T-helper 17 cell (primary cell): ENCODE measurements at places on chromosomes 11 and 22.
A peak's percentile ranks its signal among the peaks of the same experiment; 100 is the strongest.

GRCh38 chr11:10426475-10426874 is 28.6 kb upstream of the AMPD3 start:
- H3K27ac ChIP-seq: no peak overlapping the region
- H3K4me3 ChIP-seq: no peak overlapping the region
- H3K36me3 ChIP-seq: peaks cover 2% of the 10 kb centered on the region
- peaks cover 12% of the 10 kb centered on the region for H3K27me3 ChIP-seq
- no peaks in the 10 kb centered on the region for H3K4me1 ChIP-seq

DNA sequence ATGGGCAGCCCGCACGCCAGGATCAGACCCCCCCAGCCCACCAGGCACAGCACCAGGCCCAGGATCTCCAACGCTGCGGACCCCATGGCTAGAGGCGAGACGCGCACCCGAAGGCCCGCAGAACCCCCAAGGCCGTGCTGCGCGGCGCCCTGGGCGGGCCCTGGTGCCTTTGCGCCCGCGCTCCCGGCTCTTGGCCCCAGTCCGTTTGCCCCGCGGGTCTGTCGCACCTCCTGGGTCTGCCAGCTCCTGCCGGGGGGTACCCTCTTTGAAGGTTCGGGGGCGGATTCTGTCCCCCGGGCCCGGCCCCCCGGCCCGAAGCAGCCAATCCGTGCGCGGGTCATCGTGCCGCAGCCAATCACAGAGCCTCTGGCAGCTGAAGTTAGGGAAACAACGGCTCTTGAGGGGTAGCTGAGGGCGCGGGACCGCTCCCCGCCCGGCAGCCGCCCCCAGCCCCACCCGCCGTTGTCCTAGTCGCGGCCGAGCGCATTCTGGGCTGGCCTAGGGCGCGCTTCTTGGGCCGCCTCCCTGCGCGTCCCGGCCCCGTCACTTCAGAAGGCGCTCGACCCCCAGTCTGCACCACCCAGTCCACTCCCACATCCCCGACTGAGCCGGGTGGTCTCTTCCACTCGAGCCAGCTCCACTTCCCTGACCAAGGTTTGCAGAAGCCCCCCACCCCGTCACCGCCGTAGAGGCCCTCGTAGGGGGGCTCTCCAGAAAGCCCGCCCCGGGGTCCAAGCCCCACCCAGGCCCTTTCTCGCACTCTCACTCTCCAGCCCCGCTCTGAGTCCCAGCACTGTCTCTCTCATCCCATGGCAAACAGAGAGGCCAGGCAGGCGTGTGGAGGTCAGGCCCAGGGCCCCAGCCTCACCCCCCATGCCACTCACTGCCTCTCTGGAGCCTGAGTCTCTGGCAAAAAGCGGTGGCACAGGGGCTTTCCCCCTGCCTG is at the start of gene CLDN5:
TSS of gene CLDN5 (minus strand) at position 241 of the 946 bp plus-strand sequence. CDS start at position 86, 155 bp downstream.
- H3K4me1 ChIP-seq: peaks cover 11% of the 10 kb centered on the region
- no peak within 1 kb of the TSS for H3K27ac ChIP-seq
- no peak for DNase-seq
- peaks cover 2% of the 10 kb centered on the region for H3K36me3 ChIP-seq
- H3K27me3 ChIP-seq: peaks cover 33% of the 10 kb centered on the region

GRCh38 chr11:69209038-69209350 is 53.3 kb downstream of the SMIM38 start:
- no peak for DNase-seq
- peaks cover 12% of the 10 kb centered on the region for H3K4me1 ChIP-seq
- H3K36me3 ChIP-seq: no peaks in the 10 kb centered on the region
- H3K27ac ChIP-seq: no peak overlapping the region
- H3K27me3 ChIP-seq: peaks cover 38% of the 10 kb centered on the region

DNA sequence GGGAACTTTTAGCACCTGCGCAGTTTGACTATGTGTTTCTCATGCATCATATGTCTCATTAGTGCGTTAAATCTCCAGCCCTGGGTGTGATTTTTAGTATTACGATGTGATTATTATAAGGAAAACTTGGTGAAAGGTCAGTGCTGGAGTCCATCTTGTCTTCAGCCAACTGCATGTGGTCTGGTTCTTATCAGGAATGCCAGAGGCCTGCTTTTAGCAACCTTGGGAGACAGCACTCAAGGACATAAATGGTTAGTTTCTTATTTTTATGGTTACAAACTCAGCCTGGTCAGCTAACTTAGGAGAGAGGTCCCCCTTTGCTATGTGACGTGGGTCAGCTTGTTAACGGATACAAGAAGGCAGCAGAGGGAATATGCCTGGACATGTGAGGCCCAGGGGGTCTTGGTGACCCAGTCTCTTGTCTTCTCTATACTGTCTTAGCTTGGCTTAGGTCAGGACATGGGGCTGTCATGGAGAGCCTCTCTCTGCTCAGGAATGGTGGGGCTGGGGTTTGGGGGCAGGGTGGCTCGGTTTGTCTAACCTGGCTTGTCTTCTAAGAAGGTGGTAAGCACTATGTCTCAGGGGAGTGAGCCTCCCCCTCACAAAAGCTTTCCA is 21.5 kb downstream of the KCTD21 start:
- H3K27ac ChIP-seq: no peak overlapping the region
- H3K4me1 ChIP-seq: no peaks in the 10 kb centered on the region
- DNase-seq: no peak
- no peaks in the 10 kb centered on the region for H3K27me3 ChIP-seq
- no peak overlapping the region for H3K4me3 ChIP-seq
- H3K36me3 ChIP-seq: peaks cover 3% of the 10 kb centered on the region

- no peak overlapping the region for H3K27ac ChIP-seq
- H3K27me3 ChIP-seq: no peaks in the 10 kb centered on the region
- H3K4me3 ChIP-seq: no peak overlapping the region
These were observed 77.4 kb upstream of the OR5AK2 start for GRCh38 chr11:56911312-56911711.

DNA sequence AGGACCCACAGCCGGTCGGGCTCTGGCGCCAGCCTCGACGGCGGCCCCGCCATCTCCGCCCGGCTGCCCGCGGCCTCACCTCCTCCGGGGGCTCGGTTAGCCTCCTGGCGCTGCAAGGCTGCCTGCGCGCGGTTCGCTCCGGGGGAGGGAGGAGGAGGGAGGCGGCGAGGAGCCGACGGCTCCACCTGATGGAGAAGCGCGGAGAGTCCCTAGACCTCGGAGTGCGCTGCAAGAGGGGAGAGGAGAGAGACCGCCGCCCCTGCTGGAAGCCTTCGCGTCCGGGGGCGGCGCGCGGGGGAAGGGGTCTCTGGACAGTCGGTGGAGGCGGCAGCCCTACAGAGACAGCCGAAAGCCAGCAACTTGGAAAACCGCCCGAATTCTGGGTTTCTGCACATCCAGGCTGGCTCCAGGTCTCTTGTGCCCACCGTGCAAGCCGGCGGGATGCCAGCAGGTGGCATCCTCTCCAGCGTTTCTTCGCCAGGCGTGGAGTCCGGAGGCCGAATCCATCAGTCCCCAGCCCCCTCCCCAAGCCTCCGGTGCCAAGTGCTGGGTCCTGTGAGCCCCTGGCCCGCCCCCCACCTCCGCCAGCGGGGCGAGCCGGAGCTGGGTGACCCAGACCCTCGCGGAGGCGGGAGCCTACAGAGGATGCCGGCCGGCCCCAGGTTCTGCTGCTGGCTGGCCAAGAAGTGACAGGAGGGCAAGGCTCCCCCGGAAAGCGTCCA is 2.9 kb upstream of the KIRREL3 start:
- peaks cover 31% of the 10 kb centered on the region for H3K27me3 ChIP-seq
- no peak overlapping the region for H3K27ac ChIP-seq
- H3K4me1 ChIP-seq: no peaks in the 10 kb centered on the region
- H3K4me3 ChIP-seq: no peak overlapping the region
- no peaks in the 10 kb centered on the region for H3K36me3 ChIP-seq
- DNase-seq: no peak

GRCh38 chr11:47480762-47481161 is 31.8 kb upstream of the RAPSN start:
- H3K36me3 ChIP-seq: peaks cover 3% of the 10 kb centered on the region
- no peak for DNase-seq
- H3K4me3 ChIP-seq: no peak overlapping the region
- H3K4me1 ChIP-seq: peaks cover 2% of the 10 kb centered on the region

DNA sequence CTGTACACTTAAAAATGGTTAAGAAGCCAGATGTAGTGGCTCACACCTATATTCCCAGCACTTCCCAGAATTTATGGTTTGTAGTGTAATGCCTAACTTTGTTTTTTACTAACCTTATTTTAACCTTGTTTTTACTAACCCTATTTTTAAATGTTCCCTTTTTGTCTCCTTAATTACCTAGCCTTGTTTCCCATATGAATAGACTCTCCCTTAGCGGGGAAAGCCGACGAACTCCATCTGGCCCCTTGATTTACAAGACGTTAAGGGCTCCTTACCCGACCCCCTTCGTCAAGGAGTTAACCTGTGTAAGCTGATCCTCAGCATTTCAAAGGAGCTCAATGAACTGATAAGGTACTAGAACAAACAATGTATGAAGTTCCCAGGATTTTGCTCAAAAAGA is 17.1 kb downstream of the APOBEC3H start:
- H3K4me1 ChIP-seq: peaks cover 20% of the 10 kb centered on the region
- H3K27me3 ChIP-seq: no peaks in the 10 kb centered on the region
- no peak for DNase-seq
- no peak overlapping the region for H3K27ac ChIP-seq
- H3K4me3 ChIP-seq: no peak overlapping the region

DNA sequence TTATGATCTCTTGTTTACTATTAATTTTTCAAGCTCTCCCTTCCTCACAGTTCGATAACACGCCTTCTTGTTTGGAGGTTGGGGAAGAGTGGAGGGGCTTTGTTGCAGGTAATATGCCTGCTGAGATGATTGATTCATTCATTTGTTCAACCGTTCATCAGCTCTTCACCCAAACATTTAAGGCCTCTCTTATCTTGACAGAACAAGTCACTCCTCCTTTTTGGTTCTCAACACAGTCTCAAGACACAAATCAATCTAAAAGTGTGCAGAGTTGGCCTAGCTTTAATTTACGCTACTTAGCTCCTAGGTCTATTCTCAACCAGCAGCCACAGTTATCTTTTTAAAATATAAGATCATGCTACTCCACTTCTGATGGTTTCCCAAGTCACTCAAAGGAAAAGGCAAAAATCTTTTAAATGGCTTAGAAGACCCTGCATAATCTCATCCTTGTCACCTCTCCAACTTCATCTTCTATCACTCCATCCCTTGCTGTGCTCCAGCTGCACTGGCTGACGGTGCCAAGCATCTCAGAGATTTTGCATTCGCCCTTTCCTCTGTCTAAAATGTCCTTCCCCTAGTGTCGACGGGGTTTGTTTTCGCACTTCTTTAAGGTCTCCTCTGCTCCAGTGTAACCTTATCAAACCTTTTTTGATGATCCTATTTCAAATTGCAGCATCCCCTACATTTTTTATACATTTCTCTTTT is 60.3 kb downstream of the AMBRA1 start:
- H3K4me3 ChIP-seq: peak overlapping the region; percentile 49
- no peak overlapping the region for H3K27ac ChIP-seq
- no peaks in the 10 kb centered on the region for H3K36me3 ChIP-seq
- no peak for DNase-seq
- no peaks in the 10 kb centered on the region for H3K27me3 ChIP-seq
- H3K4me1 ChIP-seq: peaks cover 40% of the 10 kb centered on the region

- peak within 1 kb of the TSS; percentile 65 for H3K4me3 ChIP-seq
- H3K27ac ChIP-seq: peak within 1 kb of the TSS; percentile 78
- peak; percentile 57 for DNase-seq
- peaks cover 11% of the 10 kb centered on the region for H3K4me1 ChIP-seq
These were observed at the start of gene MAPK8IP1 for GRCh38 chr11:45885274-45885920. Gene MAPK8IP1, plus strand, starts transcription at chr11:45885651. Its CDS starts 170 bp downstream, at chr11:45885821.

DNA sequence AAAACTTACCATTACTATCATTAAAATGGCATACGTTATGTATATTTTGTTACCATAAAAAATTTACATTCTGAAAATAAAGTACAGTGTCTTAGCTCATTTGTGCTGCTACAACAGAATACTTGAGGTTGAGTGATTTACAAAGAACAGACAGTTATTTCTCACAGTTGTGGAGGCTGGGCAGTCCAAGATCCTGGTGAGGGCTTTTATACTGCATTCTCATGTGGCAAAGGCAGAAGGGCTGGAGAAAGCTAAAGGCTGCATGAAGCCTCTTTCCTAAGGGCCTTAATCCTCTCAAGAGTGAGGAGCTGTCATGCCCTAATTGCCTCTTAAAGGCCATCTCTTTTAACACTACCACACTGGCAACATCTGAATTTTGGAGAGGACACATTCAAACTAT is 13.3 kb downstream of the GGTLC2 start:
- peaks cover 29% of the 10 kb centered on the region for H3K27me3 ChIP-seq
- H3K4me1 ChIP-seq: peaks cover 3% of the 10 kb centered on the region
- no peaks in the 10 kb centered on the region for H3K36me3 ChIP-seq

- H3K36me3 ChIP-seq: no peaks in the 10 kb centered on the region
- no peaks in the 10 kb centered on the region for H3K27me3 ChIP-seq
- peak overlapping the region; percentile 62 for H3K27ac ChIP-seq
- DNase-seq: no peak
- H3K4me1 ChIP-seq: peaks cover 3% of the 10 kb centered on the region
- H3K4me3 ChIP-seq: peak overlapping the region; percentile 83
These were observed 21.6 kb downstream of the DGCR6L start for GRCh38 chr22:20298110-20298802.

DNA sequence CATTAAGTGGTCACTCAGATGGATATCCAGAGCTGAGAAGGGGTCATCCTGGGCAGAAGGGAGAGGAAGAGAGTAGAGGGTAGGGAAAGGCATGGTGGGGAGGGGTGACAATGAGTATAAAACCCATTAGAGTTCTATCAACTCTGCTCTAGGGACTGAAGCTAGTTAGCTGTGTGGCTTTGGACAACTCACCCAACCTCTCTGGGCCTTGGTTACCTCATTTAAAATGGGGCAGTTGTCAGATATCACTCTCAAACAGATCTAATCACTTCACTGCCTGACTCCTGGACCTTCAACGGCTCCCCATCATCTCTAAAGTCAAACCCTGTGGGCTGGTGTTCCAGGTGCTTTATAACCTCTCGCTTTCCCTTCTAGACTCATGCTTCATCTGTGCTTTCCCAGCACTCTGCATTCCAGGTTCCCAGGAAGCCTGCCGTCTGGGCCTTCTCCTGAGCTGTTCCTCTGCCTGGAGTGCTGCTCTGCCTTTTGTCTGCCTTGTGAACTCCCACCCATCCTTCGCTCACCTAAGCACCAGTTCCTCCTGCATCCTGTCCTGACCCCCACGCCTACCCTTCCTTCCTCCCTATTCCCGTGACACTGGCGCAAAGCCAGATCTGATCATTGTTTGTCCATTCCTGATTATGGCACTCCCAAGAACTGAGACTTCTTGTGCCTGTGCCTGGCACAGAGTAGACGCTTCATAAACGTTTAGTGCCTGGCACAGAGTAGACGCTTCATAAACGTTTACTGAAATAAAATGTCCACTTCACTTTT is 22.3 kb upstream of the KCNJ11 start:
- no peak for DNase-seq
- no peak overlapping the region for H3K27ac ChIP-seq
- peaks cover 38% of the 10 kb centered on the region for H3K27me3 ChIP-seq
- H3K36me3 ChIP-seq: no peaks in the 10 kb centered on the region
- H3K4me3 ChIP-seq: no peak overlapping the region

- no peak for DNase-seq
- H3K27me3 ChIP-seq: peaks cover 9% of the 10 kb centered on the region
- H3K36me3 ChIP-seq: no peaks in the 10 kb centered on the region
- H3K27ac ChIP-seq: peak overlapping the region; percentile 77
These were observed 20.0 kb upstream of the ZBTB16 start for GRCh38 chr11:114039551-114039950.

GRCh38 chr22:16914006-16914405 is 88.8 kb upstream of the XKR3 start:
- no peaks in the 10 kb centered on the region for H3K4me1 ChIP-seq
- peaks cover 48% of the 10 kb centered on the region for H3K27me3 ChIP-seq
- no peak overlapping the region for H3K27ac ChIP-seq
